CD4-positive, alpha-beta memory T cell (primary cell): ENCODE measurements at places on chromosomes 3 and 15.

DNA sequence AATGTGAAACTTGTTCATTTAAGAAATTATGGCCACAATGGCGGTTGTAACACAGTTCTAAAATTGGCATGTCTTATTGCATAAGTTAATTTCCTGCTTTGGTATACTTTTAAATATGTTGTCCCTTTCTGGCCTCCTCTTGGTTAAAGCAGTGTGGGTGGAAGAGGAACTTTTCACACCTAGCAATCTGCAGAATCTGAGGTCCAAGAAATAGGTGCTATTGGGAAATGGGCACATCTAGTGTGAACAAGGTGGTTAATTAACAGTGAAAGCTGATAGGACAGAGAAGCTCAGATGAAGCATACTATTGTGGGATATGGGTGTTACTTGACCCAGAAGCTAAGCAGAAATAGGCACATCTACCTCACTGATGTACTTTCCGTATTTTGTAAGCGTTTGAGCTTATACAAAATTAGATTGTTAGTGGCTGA lies 10.6 kb downstream of the CMC1 start:
- peak; percentile 36 for DNase-seq

DNA sequence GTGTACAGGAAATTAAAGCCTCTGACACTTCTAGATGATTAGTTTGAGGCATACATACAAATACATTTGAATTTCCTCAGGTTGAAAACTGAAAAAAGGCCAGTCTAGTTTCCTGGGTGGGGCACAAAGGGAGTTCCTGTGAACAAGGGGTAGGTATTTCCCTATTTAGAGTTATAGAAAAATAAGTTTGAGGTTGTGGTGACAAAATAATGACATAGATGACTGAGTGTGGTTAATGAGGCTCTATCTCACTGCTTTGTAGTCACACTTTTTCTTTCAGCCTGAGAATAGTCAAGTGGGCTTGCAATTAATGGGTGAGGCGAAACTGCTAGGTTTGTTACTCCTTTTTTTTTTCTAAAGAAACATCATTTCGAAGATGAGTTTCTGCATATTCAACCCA lies 4.3 kb downstream of the SLCO3A1 start:
- DNase-seq, result peak; percentile 85

GRCh38 chr15:77014132-77015081 lies 19.5 kb downstream of the PSTPIP1 start:
- DNase-seq, result no peak

- DNase-seq, result no peak
These were observed 34.0 kb downstream of the RHCG start for GRCh38 chr15:89462198-89462912.

DNA sequence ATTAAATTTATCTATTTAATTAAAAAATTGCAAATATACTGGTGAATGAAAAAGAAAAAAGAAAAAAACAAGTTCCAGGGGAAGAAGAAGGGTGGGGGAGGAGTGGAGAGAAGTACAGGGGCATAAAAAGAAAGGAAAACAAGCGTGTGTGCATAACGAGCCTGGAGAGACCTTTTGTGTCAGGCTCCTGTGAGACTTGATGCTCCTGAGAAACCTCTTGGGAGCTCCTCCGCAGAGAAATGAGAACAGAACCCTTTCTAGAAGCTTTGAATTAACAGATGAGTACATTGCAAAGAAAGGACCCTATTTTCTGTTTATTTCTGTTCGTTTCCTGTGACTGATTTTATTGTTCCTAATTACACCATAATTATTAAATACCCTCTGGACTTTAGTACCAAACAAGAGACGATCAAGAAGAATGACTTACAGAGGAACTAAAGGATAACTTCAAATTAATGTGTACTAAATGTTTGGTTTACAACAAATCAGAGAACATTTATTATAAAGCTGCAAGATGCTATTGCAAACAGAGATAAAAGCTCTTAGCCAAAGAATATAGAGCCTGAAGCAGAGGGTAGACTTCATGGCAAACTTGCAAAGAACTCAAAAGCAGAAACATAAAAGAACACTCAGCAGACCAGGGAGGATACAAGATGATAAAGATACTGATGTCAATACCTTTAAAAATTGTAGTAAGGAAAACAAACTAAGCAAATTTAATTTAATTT lies 74.7 kb downstream of the DPPA2 start:
- DNase-seq, result no peak
